ENCODE measurements at places on chromosomes 12 and 14.

GRCh38 chr12:106035421-106035820, 103.3 kb downstream of the NUAK1 start:
- no peak for DNase-seq

DNA sequence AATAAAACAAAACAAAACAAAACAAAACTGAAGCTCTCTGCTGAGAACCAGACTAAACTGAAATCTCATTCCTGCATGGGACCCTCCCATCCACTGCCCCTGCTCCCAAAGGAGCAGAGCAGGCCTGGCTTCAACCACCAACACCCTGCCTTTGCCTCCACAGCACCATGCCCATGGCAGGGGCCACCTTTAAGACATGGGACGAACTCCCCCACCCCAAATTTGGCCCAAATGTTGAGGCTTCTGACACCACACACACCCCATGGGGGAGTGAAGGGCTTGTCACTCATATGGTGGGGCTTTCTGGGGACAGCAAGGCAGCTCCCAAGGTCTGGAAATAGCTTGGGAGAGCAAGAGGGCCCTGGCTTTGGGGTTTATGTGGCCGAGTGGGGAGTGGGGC, 177.2 kb downstream of the KIF26A start:
- no peak for DNase-seq

- peak; percentile 31 for DNase-seq
These were observed 19.3 kb upstream of the KRT7 start for GRCh38 chr12:52213564-52214420.

DNA sequence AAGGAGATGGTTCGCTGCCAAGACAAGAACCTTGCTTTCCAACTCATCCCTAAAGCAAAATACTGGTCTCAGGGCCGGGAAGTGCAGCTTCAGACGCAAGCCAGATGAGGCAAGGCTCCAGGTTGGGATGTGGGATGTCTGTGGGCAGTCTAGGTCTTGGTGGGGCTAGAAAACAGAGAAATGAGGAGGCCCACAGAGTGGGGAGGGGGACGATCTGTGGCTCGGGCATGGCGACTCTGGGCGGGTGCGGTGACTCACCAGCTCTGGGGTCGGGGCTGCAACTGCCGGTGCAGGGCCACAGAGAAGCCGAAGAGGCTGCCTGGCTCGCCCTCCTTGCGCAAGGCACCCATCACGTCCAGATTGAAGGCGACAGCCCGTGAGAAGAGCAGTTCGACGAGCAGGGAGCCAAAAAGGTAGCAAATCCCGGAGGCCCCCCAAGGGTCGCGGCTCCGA, 459 bp downstream of the ITGA7 start:
- DNase-seq = no peak

DNA sequence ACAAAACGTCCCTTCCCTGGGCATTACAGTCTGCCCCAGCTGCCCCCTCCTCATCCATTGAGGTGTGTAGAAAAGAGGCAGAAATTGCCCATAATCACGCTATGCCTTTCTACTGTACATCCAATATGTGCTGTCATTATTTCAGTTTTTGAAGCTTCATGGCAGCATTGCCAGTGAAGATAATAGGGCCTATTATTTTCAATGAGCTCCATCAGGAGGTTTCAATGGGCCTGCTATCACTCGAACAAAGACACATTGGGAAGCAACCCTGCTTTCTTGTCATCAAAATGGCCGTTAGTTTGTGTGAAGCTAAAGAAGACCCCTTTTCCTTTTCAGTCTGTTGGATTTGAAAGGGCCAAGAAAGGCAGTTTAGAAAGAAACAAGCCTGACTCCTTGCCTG, 653.8 kb downstream of the NOVA1 start:
- DNase-seq = no peak

GRCh38 chr12:50120521-50120920, 8.5 kb downstream of the COX14 start:
- DNase-seq = no peak

DNA sequence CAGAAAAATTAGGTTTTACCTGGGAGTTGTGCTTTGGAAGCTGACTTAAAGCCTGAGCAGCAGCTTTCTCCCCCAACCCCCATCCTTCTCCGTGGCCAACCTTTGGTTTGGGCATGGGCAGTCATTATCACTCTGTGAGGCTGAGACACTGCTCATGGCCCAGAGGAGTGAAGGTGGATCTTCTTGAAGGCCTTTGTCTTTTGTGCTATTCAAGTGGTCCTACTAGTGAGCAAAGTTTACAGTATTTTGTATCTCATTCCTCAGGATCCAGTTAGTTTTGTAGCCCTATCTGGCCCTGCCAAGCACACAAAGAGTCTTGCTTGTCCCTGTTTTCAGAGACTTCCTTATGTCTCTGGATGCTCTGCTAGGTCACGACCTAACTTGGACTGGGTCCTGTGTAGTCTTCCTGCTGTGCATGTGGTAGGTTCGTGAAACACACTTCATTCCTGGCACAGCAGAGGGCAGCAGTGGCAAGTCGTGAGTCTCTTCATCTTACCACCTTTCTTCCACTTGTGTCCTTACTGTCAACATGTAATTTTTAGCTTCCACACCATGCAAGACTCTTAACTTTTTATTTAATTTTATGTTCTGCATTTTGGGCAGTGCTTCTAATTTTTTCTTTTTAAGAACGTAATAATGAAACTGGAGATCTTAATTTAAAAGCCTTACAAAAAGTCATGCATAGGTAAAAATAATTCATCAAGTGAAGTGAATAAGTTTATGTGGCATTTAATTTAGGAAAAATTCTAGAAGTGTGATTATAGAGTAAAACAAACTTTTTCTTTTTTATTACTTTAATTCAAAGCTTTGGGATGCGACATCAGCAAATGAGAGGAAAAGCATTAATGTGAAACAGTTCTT, 53.7 kb downstream of the APAF1 start:
- no peak for DNase-seq
